ENCODE measurements at places on chromosomes 7 and 10. TPM values are rescaled to one million over a fixed set of nuclear protein-coding genes. Genes with fewer than 3 reads are reported as not detected.

Gene ARHGAP22
- 55.5 TPM for total RNA-seq

Gene A1CF
- total RNA-seq: not detected

Gene CYP3A7
- total RNA-seq: not detected

Gene OR2A12
- total RNA-seq: not detected

Gene MSMB
- not detected for total RNA-seq

Gene FGFR2
- total RNA-seq: 23.0 TPM

Gene ZNF12
- 27.9 TPM for total RNA-seq

Gene FAM131B
- total RNA-seq: 1.3 TPM

Gene GFRA1
- total RNA-seq: 31.3 TPM

Gene OR6B1
- not detected for total RNA-seq

Gene CFTR
- under 0.01 TPM for total RNA-seq

Gene WNT8B
- total RNA-seq: not detected

Gene RBP3
- not detected for total RNA-seq

Gene CADPS2
- total RNA-seq: 15.3 TPM

Gene ZNF239
- total RNA-seq: 7.8 TPM

Gene RPEL1
- not detected for total RNA-seq

Gene AKR1C4
- total RNA-seq: not detected

Gene TEX36
- 0.32 TPM for total RNA-seq

Gene SYCE1
- not detected for total RNA-seq

Gene ST8SIA6
- not detected for total RNA-seq

Gene TSPAN33
- total RNA-seq: 0.73 TPM

Gene STEAP4
- total RNA-seq: 1.8 TPM

Gene FAM25A
- not detected for total RNA-seq

Gene C10orf62
- total RNA-seq: not detected

Gene TECTB
- total RNA-seq: not detected

Gene FAM237B
- not detected for total RNA-seq

Gene XPNPEP1
- total RNA-seq: 106 TPM

Gene JCAD
- 40.7 TPM for total RNA-seq

Gene FAM25C
- total RNA-seq: not detected

Gene AGBL3
- 1.3 TPM for total RNA-seq

Gene WNT2
- 7.5 TPM for total RNA-seq

Gene CPN1
- not detected for total RNA-seq

Gene ZNRF2
- total RNA-seq: 28.7 TPM

Gene ZC3HAV1L
- total RNA-seq: 20.3 TPM

Gene SPDYE6
- total RNA-seq: not detected

Gene HOXA1
- total RNA-seq: not detected

Gene EFCAB10
- not detected for total RNA-seq

Gene SDK1
- 0.24 TPM for total RNA-seq

Gene TMEM168
- total RNA-seq: 32.9 TPM

Gene WDR86
- 0.24 TPM for total RNA-seq

Gene COBL
- total RNA-seq: not detected

Gene TMEM139
- not detected for total RNA-seq

Gene GPR141
- not detected for total RNA-seq

Gene LRIT1
- total RNA-seq: not detected

Gene PTPRN2
- 0.32 TPM for total RNA-seq
